ENCODE measurements at places on chromosomes 1 and 21. TPM values are rescaled to one million over a fixed set of nuclear protein-coding genes. Genes with fewer than 3 reads are reported as not detected.
A peak's percentile ranks its signal among the peaks of the same experiment; 100 is the strongest.

DNA sequence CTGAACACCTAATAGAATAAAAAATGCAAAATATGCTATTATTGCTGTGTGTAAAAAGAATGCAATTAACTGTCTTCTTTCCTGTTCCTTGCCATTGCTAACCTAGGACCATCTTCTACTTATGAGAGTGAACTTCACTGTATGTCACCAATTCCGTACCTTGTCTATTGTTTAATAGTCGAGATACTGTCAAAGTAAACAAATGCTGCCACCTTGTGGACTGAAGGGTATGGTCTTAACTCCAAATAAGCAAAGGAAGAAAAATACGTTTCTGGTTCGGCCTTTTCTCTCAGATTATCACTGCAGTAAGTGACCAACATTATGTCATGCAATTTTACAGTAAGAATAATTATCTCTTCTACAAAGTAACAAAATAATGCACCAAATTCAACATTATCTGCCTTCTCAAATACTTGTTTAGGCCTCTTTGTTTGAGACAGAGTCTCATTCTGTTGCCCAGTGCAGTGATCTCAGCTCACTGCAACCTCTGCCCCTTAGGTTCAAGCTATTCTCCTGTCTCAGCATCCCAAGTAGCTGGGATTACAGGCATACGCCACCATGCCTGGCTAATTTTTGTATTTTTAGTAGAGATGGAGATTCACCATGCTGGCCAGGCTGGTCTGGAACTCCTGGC, 133.4 kb downstream of the COP1 start:
- H3K27ac ChIP-seq: no peak overlapping the region
- peak; percentile 76 for DNase-seq
- no peaks in the 10 kb centered on the region for H3K27me3 ChIP-seq
- H3K36me3 ChIP-seq: no peaks in the 10 kb centered on the region
- no peak overlapping the region for H3K4me3 ChIP-seq

The FGR gene
- total RNA-seq: 4.7 TPM

The SOD1 gene
- 370 TPM for total RNA-seq

DNA sequence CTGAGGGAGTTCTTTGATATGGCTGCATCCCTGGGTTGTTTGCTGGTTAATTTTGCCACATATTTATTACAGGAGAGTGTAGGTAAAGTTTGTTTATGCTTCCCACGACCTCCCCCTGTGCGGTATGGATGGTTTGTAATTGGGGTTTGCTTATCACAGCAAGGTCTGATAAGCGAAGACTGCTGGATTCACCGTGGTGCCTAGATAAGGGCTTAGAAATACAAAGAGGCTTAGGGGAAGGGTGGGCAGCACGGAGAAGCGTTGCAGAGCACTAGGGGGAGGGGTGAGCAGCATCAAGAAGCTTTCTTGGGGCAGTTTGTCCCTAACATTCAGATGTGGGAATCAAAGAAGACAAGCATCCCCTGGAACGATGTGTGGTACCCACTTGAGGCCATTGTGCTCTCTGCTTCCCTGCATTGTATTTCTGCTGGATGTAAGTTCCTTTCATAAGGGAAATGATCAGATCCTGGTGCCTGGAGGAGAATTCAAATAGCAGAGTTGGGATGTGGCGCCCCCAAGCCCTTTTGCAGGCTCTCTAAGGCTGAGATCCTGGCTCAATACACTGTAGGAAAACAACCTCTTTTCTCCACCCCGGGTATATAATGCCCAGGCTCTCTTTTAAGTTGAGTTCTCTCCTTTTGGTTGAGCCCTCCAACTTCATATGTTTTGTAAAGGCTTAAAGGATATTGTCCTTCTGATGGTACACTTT, 598.1 kb upstream of the ADGRL4 start:
- H3K36me3 ChIP-seq: no peaks in the 10 kb centered on the region
- no peaks in the 10 kb centered on the region for H3K27me3 ChIP-seq
- no peak overlapping the region for H3K27ac ChIP-seq
- DNase-seq: no peak

- DNase-seq: no peak
- H3K4me1 ChIP-seq: no peaks in the 10 kb centered on the region
- no peaks in the 10 kb centered on the region for H3K27me3 ChIP-seq
- H3K27ac ChIP-seq: no peak overlapping the region
- H3K4me3 ChIP-seq: no peak overlapping the region
Measured at GRCh38 chr1:175385316-175385715, 192.7 kb upstream of the KIAA0040 start.

DNA sequence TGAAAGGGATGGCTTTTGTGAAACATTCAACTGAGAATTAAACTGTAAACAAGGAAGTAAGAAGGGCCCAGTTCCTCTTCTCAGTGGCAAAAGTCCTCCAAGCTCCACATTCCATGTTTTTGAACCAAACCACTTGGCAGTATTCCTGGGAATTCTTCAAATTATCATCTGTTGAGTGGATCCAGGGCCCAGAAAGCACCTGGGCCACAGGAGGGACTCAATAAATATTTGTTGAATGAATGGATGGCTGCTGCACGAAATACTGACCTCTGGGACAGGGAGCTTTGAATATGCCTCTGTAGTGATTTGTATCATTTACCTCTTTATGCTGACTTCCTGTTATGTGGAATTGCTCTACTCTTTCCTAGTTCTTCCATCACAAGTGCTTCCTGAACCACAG, 4.7 kb downstream of the SLC35F3 start:
- H3K4me3 ChIP-seq: no peak overlapping the region
- H3K27me3 ChIP-seq: peaks cover 16% of the 10 kb centered on the region
- H3K27ac ChIP-seq: no peak overlapping the region
- no peak for DNase-seq
- no peaks in the 10 kb centered on the region for H3K4me1 ChIP-seq
